ENCODE measurements at places on chromosomes 7 and 10.

DNA sequence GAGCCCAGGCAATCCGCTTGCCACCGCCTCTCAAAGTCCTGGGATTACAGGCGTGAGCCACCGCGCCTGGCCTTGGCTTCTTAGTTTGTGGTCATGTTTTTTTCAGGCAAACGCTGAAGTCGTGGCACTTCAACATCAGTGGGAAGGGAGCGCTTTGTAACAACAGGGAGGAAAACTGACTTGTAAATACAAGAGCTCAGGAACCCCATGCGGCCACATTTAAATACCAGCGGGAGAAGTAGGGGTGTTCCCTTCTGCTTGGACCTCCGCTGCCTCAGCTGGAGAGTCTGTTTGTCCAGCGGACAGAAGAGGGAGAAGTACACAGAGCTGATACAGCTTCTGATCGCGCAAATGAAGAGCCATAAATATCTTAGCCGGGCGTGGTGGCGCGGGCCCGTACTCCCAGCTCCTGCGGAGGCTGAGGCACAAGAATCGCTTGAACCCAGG, 108.7 kb upstream of the KMT2C start:
- peak; percentile 9 for DNase-seq

- no peak for DNase-seq
Measured at GRCh38 chr7:117818232-117818631, 55.0 kb downstream of the CTTNBP2 start.

GRCh38 chr7:81273601-81274397, 354.9 kb upstream of the SEMA3C start:
- DNase-seq: no peak

DNA sequence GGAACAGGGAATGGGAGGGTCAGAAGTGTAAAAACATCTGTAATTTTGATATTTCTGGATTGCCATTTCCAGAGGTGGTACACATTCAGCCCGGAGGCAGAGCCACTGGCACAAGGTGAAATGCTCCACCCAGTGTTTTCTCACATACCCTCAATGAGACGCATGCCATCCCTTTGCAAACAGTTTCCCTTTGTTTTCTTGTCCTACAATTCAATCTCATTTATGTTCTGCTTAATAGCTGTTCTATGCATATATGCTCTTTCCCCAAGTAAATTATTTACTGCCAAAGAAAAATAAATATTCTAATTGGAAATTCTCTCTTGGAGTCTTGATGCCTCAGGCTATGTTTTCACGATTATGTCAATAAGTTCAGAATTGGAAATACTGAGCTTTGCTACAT, 369.7 kb upstream of the AKR1E2 start:
- DNase-seq: no peak

- peak; percentile 64 for DNase-seq
Measured at GRCh38 chr7:120856621-120857352, 1.2 kb downstream of the TSPAN12 start.

DNA sequence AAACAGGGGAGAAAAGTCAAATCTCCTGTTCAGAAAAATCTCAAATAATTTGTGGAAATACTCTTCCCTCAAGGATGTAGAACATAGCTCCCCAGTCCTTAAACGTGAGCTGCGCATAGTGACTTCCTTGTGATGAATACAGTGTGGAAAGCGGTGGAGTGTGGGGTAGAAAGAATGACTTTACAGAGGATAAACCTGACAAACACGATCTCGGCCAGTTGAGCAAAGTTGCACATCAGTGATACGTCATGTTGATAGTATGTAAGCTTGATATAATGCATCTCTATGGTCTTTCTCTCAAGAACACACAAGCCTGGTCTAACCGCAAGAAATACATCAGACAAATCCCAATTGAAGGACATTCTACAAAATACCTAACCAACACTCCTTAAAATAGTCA, 32.0 kb upstream of the ZCCHC24 start:
- DNase-seq: no peak

DNA sequence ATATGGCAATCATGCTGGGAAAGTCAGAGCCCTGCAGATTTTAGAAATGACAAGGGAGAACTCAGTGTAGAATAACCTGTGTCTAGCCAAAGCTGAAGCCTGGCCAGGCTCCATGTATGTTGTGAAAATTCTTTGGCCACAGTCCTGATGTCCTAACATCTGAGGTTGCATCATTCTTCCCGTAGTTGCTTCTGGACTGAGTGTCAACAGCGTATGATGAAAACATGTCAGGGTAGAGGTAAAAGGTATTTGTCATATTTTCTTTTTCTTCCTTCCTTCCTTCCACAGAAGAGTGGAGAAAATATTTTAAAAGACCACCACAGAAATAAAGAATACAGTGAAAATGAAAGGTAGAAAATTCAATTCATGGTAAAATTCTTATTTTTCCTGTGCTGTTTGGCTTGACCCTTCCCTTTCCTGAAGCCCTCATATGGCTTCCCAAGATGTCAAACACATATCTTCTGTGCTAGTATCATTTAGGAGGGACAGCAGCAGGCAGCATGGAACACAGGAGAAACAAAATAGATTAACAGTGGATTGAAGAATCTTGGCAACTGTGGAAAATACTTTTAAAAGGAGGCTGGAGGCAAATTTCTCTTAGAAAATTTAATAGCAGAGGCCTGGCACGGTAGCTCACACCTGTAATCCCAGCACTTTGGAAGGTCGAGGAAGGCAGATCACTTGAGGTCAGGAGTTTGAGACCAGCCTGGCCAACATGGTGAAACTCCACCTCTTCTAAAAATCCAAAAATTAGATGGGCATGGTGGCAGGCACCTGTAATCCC, 18.9 kb upstream of the NRBF2 start:
- no peak for DNase-seq

GRCh38 chr7:4079366-4079765, 602.7 kb upstream of the FOXK1 start:
- no peak for DNase-seq
